ENCODE measurements at places on chromosomes 3 and 15.
A peak's percentile ranks its signal among the peaks of the same experiment; 100 is the strongest.

GRCh38 chr3:58824777-58825176 is 158.2 kb upstream of the FAM3D start:
- ATAC-seq = no peak

GRCh38 chr3:177107461-177108239 is 89.6 kb downstream of the TBL1XR1 start:
- no peak for ATAC-seq

DNA sequence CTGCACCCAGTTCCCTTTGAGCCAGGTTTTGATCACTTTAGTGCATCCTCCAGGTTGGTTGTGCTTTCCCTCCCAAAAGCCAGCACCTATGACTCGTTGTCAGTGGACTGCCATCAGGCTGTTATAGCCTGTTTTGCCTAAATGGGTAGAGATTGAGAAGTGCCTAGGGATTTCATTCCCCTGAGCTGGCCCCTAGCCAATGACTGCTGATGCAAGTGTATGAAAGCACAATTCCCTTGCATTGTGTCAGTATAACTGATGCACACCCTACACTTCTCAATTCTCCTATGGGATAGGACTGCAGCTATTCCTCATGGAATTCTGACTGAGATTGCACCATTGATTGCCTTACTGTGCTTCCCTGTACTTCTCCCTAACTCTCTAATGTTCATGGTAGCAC is 102.1 kb upstream of the ARPP21 start:
- ATAC-seq = no peak

GRCh38 chr3:177777699-177778098 is 580.4 kb upstream of the TBL1XR1 start:
- peak; percentile 65 for ATAC-seq

DNA sequence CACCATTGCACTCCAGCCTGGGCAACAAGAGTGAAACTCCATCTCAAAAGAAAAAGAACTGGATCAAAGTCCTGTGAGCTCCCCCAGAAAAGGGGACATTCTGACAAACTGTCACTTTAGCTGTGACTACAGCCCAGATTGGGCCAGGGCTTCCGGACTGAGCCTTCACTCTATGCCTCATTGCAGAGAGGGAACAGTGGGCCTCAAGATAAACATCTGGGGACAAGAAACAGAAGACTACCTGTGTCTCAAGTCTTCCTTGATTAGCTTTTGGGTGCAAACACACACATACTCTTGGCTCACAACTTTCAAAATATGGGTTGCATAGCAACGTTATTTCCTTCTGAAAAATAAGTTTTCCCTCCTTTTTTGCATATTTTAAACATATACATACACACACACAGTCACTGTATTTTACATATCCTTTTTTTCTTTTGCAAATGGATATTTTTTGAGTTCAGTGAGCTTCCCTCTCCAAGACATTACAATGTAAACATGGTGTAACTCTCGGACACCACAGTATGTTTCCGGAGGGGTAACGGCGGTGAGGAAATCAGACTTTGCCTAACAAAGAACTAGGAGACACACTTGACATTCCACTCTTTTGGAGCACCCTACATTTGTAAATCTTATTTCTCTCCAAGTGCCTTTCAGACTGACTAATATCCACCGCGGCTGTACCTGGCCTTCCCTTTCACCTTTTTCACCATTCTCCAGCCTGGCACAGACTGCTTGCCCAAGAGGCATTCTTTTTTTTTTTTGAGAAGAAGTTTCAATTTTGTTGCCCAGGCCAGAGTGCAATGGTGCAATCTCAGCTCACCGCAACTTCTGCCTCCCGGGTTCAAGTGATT is 3.5 kb downstream of the TKT start:
- ATAC-seq = no peak

- ATAC-seq = no peak
Measured at GRCh38 chr3:38829404-38829803, 13.4 kb upstream of the SCN10A start.

- no peak for ATAC-seq
Measured at GRCh38 chr3:76855451-76855850, 184.4 kb upstream of the ROBO2 start.

DNA sequence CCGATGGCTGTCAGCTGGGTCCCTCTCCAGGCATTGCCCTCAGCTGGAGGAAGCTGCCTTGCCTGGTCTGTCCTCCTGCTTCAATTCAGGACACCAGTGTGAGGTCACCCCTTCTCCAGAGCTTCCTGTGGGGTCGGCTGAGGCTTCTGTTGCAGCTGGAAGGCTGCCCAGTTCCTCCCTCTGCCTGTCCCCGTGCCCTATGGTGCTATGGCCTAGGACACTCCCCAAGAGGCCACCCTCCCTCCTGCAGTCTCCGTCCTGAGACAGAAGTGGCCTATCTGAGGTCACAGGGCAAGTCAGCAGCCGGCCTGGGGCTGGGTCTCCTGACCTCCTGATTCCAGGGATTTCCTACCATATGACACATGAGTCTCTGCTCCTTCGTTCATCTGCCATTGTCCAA is 57.9 kb downstream of the RASGRF1 start:
- no peak for ATAC-seq

GRCh38 chr15:49982584-49982983 is 136.4 kb downstream of the ATP8B4 start:
- no peak for ATAC-seq

GRCh38 chr3:8210882-8211341 is 290.7 kb upstream of the LMCD1 start:
- no peak for ATAC-seq

GRCh38 chr3:181382656-181383055 is 329.1 kb upstream of the SOX2 start:
- ATAC-seq = no peak

- ATAC-seq = no peak
Measured at GRCh38 chr15:83443076-83443847, 3.9 kb upstream of the SH3GL3 start.

GRCh38 chr3:188154809-188155574 is 1.0 kb downstream of the LPP start:
- no peak for ATAC-seq

GRCh38 chr15:91782221-91782620 is 71.3 kb upstream of the SLCO3A1 start:
- no peak for ATAC-seq

DNA sequence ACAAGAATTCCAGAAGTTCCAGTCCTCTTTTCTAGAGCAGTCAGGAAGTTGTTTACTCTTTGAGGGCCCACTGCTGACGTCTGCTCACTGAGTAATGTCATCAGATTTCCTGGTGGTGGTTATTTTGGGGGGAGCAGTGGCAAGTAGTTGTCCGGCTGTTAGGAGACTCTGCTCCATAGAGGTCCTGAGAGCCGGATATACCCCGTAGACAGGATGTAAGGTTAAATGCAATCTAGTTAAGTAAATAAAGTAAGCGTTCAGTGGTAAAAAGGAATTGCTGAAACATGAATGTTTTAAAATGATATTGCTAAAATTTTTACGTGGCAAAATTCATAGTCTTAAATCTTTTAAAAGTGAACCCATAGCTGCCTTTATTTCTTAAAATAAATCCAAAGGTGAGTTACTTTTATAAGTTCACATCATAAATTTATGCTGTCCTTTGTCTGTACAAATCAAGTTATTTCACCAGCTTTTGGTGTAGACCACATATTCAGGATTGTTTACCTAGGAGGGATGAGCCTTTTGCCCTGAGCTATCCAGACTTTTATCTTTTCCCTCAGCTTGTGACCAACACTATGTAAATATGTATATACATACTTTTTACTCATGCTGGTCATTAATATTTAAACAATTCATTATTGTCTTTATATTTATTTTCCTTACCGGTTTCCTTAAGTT is 65.8 kb downstream of the PDE8A start:
- ATAC-seq = no peak

DNA sequence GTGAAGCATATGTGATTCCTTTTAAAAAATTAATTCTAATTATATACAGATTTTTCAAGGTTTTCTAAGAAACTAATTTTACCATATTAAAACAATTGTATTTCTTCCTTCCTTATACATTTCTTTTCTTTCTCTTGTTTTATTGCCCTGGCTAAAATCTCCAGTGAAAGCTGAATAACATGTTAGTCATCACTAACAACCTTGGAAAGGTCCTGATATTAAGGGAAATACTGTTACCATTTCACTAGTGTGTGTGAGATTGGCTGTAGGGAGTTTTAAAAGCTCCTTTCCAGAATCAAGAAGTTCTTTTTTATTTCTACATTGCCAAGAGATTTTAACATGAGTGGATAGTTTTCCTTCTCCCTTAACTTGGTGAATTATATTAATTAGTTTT is 229.7 kb upstream of the EIF1B start:
- ATAC-seq = no peak

DNA sequence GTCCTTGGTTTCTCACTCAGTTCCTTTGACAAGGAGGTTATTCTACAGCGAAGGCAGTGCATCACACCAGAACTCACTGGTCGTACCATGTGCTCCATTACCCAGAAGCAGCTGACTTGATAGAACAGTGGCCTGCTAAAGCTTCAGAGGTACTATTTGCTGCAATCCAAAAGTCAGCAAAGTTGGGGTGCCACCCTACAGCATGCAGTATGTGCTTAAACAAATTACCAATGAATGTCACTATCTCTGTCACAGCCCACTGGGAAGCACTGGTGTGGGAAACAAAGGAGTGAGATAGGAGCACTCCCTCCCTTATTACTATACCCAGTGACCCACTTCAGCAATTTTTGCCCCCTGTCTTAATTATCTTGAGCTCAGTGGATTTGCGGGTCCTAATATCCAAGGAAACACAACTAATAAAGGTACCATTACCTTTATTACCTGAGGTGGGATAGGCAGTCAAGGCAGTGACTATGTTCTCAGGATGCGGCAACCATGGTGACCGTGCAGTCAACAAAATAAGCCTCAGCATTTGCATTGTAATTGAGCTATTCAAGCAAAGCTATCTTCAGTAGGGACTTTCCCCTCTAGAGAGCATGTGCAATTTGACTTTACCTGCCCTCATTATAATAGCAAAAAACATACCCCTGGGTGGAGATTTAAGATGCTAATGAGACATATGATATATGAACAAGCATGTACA is 199.4 kb downstream of the OCA2 start:
- no peak for ATAC-seq

- peak; percentile 47 for ATAC-seq
Measured at GRCh38 chr15:70451821-70452653, 311.3 kb downstream of the UACA start.

DNA sequence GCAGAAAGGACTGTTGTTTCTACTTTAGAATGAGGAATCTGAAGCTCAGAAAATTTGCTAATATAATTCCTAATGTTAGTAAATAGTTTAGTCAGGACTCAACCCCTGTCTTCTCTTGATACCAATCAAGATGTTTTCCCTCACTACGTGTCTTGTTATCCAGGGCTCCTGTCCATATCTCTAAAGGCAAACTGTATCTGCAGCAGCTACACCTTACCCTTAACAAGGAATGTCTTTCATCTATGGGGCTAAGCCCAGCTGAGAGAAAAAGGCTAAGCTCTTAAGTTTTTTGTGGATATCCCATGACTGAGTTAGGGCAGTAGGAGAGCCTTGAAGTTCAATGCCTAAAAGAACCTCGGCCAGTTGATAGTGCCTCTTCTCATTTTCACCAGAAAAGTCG is 32.5 kb downstream of the RAB11A start:
- ATAC-seq = no peak

DNA sequence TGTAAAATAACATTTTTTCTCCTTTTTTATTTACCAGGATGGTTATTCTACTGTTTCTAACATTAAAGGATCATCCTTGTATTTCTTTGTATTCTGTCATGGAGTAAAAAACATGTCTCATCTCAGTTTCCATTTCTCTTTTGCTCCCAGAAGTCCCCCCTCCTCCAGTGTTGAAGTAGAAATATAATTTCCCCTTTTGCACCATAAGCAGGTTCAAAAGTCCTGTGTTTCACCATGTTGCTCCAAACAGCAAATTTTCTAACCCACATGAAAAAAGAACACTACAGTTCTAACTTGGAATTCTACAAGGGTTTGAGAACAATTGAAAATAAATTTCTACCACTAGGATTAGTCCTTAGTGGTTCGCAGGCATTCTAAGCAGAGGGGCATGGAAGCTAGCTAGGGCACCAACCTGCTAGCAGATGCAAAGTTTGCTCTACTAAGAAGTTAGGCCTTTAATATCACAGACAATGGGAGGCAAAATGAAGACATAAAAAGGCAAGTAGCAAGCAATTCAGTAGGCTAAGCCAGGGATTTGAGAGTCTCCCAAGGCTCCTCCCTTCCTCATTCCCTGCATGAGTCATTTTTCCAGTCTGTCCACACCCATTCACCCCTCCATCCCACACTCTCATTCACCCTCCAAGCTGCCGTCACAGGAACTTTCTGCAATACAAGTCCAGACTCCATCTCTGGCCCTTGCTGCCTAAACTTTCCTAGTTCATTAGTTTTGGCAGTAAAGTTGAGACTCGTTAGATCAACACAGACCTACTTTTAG is 2.3 kb upstream of the MBNL1 start:
- ATAC-seq = no peak

DNA sequence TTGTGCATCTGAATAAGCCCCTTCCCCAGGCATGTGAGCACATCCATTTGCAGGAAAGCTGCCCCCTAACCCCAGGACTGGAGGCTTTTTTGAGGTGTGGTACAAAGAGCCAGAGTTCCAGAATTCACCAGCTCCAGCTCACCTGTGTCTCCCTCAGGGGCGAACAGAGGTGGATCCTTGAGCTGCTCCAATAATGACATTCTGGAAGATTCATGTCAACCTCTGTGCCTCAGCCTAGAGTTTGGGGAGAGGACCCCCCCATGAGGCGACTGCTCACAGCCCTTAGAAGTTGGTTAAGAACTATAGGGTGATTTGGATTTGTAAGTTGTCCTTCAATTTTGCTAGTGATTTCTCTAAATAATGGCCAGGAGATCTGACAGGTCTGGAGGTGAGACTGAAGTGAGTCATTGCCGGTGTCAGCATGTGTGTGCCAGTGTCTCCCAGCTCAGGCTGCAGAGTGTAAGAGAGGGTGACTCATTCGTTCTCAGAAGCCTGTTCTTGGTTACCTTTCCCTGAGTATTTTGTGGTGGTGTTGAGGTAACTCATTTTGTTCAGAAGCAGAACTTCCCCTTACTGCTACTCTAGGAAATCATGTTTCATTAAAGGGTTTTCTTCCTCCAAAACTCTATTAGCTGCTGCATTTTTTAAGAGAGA is 136.9 kb upstream of the TOPAZ1 start:
- ATAC-seq = peak; percentile 100

DNA sequence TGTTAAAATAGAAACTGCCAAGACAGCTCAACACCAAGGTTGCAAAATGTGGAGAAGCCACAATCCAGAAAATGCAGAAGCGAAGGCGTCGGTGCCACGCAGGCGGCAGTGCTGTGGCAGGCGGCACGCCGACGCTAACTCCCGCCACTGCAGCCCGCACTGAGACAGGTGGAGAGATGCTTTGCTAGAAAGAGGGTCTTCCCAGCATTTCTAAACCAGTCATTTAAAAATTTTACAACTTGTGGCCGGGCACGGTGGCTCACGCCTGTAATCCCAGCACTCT is 23.2 kb downstream of the CYFIP1 start:
- ATAC-seq = no peak

DNA sequence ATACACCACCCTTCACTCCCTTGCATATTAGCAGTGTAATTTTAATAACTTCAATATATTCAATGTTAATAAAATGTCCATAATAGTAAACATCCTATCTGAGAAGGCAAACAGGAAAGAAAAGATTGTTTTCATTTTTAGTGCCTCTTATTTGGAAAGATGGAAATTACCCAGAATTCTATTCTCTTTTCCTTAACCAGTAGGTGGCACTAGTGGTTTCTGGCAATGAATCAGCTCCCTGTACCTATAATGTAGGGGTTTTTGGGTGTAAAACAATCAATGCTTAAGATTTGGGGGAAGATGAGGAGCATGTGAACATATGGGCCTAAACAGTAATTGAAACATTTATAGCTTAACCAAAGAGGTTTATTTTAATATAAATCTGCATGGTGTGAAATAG is 5.7 kb upstream of the SEMA6D start:
- no peak for ATAC-seq

GRCh38 chr3:71211083-71211482 is 372.4 kb downstream of the FOXP1 start:
- ATAC-seq = no peak

All from activated CD4-positive, CD25-positive, alpha-beta regulatory T cell treated with anti-CD3 and anti-CD28 coated beads, Interleukin-2, amount 50 U/mL, for 24 hours (primary cell).